NCI-H1105 treated with DMSO at 0.1 percent for 48 hours (cell line): ENCODE measurements at places on chromosomes 5 and 9.

GRCh38 chr5:54886866-54887265 is 98.5 kb downstream of the ESM1 start:
- DNase-seq = no peak

GRCh38 chr9:93143830-93144530 is 9.9 kb upstream of the NINJ1 start:
- no peak for DNase-seq

DNA sequence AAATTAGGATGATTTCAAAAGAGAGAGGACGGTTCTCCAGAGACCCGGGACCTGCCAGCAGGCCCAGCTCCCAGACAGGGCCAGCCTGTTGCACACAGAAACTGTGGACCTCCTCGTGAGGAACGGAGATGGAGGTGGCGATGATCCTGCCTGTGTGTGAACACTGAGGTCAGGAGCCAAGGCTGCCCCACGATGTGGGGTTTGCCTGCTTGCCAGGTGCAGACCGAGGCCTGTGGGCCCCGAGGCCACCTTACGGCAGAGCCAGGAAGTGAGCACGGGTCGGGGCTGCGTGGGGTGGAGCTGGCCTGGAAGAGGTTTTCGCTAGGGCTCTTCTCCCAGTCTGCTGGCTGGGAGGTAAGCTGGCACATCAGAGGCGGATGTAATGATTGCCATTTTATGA is 4.3 kb downstream of the FAM163B start:
- DNase-seq = no peak

GRCh38 chr9:105191508-105192121 is 52.8 kb upstream of the SLC44A1 start:
- DNase-seq = no peak

DNA sequence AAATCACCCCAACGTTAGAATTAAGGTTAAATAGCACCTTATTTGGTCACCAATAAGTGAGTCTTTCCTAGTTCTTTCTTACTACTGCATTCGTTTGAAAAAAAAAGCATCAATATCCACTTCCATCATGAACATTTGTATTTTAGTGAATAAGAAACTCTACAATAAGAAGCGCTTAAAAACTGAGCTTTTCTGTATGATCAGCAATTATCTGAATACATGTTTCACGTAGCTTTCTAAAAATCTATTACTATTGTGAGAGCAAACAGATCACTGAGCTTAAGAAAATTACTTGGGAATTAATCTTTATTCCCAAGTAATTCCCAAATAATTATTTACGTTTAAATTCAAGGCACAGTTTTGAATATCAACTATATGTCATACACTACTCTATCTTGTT is 32.5 kb downstream of the ZDHHC21 start:
- DNase-seq = no peak

- DNase-seq = no peak
These were observed 33.8 kb downstream of the RNF145 start for GRCh38 chr5:159175547-159175946.

DNA sequence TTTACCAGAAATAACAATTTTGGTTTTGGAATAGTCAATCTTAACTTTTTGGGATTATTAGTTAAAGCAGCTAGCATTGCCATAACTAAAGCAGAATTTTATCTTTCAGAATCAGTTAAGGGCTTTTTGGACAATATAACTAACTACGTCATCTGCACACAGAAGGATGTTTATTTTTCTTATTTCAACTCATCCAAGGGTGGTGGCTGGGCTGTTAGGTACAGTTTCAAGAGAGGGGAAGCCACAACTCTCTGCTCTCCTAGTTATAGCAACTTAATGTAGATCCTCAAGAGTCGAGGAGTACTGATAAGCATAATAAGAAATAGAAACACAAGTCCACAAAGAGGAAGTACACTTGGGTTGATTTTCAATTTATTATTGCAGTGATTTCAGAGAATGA is 65.6 kb downstream of the ANKRD55 start:
- no peak for DNase-seq

GRCh38 chr5:151718646-151719045 is 31.9 kb upstream of the SPARC start:
- no peak for DNase-seq

GRCh38 chr5:7169240-7169878 is 226.6 kb upstream of the ADCY2 start:
- no peak for DNase-seq

GRCh38 chr5:139076111-139076510 is 122.1 kb downstream of the SIL1 start:
- DNase-seq = no peak

- no peak for DNase-seq
These were observed 30.0 kb downstream of the ROPN1L start for GRCh38 chr5:10471677-10472076.

- no peak for DNase-seq
These were observed 5.7 kb upstream of the C5orf46 start for GRCh38 chr5:147912011-147912410.

- DNase-seq = no peak
These were observed 69.5 kb upstream of the IER5L start for GRCh38 chr9:129247285-129248153.

GRCh38 chr5:97919719-97920118 is 736.7 kb upstream of the RIOK2 start:
- DNase-seq = no peak

GRCh38 chr9:32339424-32339823 is 45.0 kb upstream of the ACO1 start:
- no peak for DNase-seq

DNA sequence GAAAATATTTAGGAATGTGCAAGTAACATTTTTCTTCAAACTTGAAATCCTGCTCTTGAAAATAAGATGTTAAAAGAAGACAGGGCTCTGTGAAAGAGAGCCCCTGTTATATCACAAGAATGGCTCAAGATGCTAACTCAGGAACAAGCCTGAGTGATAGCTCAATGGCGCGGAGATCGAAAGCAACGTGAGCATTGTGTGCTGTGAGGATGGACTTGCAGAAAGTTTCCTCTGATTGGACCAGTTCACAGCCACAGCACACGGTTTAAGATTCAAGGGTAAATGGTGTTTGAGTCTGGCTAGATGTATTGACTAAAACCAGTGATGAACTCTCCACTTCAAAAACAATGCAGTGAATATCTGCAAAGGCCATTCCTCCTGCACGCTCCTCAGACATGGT is 2387.0 kb downstream of the MAT2B start:
- DNase-seq = no peak

GRCh38 chr5:65101632-65102100 is 332.9 kb downstream of the CWC27 start:
- no peak for DNase-seq

GRCh38 chr5:177511796-177512675 is 2.4 kb upstream of the DOK3 start:
- no peak for DNase-seq
